ENCODE measurements at places on chromosomes 6 and 20.

DNA sequence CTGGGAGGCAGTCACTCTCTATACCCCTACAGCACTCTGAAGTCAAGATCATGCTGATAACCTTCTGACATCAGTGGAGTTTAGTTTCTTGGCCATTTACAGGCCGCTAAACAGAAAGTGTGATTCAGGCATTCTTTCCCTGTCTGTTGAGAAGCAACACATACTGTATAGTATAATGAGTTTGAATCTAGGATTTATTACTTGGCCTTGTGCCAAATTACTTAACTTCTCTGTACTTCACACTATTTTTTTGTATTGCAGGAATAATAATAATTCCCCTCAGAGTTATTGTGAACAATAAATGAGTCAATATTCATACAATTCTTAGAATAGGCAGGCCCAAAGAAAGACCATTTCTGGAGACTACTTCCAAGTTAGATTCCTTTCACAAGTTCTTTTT, 4.1 kb downstream of the ZNF391 start:
- DNase-seq: no peak

GRCh38 chr6:158954753-158955152, 45.2 kb downstream of the RSPH3 start:
- no peak for DNase-seq

- DNase-seq: no peak
Observed at GRCh38 chr20:17953935-17954334, 14.7 kb downstream of the SNX5 start.

DNA sequence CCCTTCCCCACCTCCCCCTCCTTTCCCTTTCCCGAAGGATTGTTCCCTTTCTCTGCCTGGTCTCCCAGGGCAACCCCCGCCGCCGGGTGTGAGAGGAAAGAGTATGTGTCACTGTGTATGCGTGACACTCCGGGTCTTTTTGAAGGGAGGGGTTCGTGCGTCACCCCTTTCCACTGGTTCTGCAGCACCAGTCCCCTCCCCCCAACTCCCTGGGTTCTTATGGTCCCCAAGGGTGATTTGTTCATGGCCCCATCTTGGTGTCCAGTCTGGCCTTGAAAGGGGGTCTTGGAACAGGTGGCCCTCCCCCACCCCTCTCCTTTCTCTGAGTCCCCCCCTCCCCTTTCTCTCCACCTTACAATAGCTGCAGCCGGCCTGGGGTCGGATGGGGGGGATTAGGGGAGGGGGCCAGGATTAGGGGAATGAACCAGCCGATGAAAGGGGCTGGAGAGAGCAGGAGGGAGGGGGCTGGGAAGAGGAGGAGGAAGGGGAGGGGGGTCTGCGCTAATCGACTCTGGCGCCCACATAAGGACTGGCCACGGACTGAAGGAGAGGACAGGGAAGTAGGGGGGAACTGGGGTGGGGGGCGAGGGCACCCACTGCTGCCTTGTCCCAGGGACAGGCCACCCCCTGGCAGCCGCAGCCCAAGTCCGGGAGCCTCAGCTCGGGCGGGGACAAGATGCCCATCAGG, 1.3 kb upstream of the RING1 start:
- no peak for DNase-seq

DNA sequence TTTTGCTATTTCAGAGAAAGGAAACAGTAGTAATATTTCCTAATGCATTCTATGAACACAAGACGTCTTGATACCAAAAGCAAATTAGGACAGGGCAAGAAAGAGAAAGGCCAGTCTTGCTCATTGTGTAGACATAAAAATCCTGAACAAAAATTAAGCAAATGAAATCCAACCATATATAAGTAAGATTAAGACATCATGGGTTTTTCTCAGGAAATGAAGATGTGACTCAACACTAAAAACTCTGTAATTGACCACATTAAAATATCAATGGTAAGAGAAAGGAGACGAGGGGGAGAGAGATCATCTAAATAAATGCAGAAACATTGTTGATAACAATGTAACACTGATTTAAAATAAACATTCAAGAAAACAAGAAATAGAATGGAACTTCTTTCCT, 205.4 kb downstream of the SOD2 start:
- DNase-seq: no peak

DNA sequence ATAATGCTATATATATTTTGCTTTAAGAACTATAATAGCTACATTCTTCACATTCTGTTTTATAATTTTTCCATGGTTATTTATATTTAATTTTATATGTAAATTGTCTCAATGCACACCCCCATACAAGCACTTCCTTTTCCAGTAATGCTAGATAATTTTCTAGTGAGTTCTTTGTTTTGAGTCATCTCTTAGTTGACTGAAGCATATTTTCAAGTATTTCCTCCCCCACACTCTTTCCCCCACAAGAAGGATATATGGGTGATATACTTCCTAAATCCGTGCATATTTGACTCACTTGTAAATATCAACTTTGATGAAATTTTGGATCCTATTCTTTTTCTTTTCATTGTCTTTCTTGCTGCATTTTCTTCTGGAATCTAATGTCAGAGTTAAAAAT, 82.1 kb upstream of the SRSF6 start:
- no peak for DNase-seq

- DNase-seq: no peak
Observed at GRCh38 chr6:41215777-41216176, 12.4 kb upstream of the TREML4 start.

Data from naive B cell (primary cell).